ENCODE measurements at places on chromosomes 2 and 18.

DNA sequence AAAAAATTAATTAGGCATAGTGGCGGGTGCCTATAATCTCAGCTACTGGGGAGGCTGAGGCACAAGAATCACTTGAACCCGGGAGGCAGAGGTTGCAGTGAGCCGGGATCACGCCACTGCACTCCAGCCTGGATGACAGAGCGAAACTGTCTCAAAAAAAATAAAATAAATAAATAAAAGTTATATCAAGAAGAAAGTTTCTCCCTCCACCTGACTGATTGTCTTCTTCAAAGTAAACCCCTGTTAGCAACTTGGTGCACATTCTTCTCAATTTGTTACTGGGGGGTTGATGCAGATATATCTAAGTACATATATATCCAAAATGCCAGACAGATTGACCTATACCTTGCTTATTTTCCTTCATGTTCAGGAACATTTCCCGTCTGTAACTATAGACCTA is 5.2 kb upstream of the MYCN start:
- DNase-seq = no peak

DNA sequence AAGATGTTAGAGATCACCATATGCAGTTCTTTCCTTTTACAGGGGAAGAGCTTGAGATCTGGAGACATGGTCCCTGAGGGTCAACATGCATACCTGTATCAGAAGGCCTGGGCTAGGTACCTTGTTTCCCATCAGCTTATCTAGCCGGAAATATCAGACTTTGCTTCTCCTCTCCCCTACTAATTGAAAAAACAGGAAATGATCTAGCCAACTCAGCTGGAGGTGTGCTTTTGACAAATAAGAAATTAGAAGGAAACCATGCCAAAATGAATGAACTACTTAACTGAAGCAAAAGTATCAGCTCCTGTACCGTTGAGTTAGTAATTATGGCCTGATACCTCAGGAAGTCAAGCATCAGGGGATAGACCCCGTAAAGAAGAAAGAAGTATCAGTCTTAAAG is 20.4 kb downstream of the PKP4 start:
- DNase-seq = no peak

DNA sequence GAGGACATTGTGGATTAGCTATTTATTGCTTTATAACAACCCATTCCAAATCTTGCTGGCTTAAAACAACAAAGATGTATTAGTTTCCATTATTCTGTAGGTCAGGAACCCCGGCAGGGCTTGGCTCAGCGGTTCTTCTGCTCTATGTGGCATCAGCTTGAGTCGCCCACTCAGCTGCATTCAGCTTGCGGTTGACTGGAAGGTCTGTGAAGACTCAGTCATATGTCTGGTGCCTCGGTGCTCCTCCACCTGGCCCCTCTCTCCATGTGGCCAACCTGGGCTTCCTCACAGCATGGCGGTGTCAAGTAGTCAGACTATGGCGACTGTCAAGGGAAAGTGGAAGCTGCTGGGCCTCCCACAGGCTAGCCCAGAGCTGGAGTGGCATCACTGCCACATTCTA is 48.6 kb downstream of the EMILIN2 start:
- no peak for DNase-seq

DNA sequence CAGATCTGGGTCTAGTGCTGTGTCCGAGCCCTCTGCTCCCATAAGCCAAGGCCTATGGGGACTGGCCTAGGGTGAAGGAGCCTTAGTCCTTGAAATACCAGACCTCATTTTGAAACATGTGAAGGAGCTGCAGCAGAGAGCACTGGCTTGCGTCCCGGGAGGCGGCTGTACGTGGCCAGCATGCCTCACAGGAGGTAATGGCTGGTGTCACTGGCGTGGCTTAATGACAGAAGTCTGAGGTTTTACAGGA is 72.7 kb upstream of the OTOS start:
- no peak for DNase-seq

GRCh38 chr2:226994775-226995174 is 158.9 kb downstream of the RHBDD1 start:
- no peak for DNase-seq

DNA sequence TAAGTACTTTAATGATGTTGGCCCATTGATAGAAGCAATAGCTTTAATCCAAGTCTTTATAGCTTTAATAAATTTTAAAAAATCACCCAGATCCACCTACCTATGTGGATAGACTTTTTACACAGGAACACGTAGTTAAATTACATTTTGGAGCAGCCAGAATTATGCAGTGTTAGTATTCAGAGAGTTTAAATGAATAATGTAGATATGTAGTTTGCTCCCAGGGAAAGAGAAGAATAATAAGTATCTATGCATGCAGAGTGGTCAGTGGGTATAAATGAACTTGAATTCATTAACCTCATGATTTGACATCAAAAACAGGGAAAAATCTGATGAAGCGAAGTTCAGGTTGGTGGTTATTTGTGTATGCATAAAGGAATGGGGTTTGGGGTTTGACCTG is 146.3 kb downstream of the CERS6 start:
- DNase-seq = no peak

GRCh38 chr2:224023188-224023587 is 15.9 kb downstream of the SERPINE2 start:
- no peak for DNase-seq

- DNase-seq = no peak
Observed at GRCh38 chr2:219111375-219112061, 49.1 kb downstream of the NHEJ1 start.

DNA sequence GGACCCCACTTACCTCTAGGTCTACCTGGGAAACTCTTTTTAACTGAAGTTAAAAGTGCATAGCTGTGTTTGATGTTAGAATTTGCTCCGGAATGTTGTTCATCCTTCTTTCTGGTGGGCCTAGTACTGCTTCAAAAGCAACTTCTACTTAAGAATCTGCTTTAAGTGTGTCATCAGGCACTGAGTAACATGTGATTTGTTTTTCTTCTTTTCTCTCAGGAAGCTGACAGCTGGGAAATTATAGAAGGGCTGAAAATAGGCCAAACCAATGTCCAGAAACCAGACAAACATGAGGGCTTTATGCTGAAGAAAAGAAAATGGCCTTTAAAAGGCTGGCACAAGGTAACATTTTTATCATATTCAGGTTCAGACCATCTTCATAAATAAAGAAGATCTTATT is 122.9 kb downstream of the PRKRA start:
- no peak for DNase-seq

DNA sequence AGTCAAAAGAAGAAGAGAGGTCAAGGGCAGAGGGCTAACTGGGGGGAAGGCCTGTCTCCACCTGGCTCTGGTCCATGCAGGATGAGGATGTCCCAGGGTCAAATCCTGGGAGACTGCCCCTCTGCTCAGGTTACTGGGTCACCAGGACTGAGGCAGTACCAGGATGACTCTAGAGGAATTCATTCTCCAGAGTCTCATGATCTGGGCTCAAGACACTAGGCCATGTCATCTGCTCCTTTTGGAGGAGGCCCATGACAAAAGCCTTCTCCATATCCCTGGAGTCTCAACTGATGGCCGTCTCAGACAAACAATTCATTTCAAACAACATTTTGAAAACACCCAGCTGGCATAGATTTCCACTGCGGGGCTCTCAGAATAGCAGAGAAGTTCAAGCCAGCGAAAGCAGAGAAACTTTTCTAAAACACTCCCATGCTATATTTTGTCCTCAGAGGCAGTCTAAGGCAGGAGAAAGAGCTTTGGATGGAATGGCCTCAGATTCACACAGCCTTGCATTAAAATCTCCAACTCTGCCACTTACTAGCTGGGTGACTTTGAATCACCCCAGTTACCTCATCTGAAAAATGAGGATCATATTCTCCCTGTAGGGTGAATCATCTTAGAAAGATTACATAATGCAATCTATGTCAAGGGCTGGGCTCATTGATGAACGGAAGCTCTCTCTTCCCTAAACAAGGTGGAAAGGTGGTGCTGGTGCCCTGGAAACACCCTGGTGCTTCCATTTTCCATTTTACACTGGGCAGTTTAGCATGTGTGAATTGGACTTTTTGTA is 48.8 kb upstream of the LCLAT1 start:
- no peak for DNase-seq

DNA sequence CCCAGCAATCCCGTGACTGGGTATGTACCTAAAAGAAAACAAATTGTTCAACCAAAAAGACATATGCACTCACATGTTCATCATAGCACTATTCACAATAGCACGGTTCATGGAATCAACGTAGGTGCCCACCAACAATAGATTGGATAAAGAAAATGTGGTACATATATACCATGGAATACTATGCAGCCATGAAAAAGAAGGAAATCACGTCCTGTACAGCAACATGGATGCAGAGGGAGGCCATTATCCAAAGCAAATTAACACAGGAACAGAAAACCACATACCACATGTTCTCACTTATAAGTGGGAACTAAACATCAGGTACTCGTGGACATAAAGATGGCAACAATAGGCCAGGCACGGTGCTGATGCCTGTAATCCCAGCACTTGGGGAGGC is 207.9 kb upstream of the TNP1 start:
- DNase-seq = no peak

DNA sequence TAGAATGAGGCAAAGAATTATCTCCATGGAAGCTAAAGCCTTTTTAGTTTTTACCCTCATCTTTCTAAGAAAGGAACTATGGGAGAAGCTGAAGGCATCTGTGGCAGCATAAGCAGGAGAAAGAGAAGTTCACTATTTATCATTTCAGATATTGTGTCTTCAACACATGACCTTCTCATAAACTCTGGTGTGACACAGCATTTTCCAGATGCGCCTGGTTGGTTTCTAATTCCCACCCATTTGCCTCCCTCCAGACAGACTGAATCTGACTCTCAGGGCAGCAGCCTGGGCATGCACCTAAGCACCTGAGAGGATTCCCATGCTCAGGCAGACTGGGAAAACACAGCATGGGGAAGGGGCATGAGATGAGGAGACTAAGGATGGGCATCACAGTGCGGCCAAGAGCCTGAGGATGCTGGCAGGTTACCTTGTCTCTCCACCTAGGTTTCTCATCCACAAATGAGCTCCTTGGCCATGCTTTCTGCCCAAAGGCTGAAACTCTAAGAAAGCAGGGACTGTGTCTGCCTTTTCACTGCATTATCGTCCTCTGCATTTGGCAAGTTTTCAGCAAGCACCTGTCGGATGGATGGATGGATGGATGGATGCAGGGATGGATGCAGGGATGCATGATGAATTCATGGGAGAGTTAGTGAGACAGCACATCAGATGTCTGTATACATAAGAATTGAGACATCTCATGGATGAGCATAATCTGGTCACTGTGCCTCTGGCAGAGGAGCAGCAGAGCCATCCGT is 28.8 kb upstream of the SULT1C4 start:
- DNase-seq = no peak

DNA sequence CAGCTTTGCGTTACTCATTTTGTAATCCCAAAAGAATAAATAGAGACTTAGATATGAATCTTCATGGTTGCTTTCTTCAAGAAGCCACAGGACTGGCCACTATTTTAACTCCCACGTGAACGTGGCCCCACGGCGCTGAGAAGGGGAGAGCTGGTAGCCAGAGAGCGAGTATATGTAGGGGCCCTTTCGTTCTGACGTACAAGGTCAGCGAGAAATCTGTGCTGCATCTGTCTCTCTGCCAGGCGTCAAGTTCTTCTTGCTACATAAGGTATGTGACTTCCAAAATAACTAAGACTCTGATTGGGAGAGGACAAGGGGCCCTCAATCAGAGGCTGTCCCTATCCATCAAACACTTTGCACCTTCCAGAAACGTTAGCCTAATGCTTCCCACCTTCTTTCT is 149.2 kb downstream of the PLEKHA3 start:
- DNase-seq = no peak

DNA sequence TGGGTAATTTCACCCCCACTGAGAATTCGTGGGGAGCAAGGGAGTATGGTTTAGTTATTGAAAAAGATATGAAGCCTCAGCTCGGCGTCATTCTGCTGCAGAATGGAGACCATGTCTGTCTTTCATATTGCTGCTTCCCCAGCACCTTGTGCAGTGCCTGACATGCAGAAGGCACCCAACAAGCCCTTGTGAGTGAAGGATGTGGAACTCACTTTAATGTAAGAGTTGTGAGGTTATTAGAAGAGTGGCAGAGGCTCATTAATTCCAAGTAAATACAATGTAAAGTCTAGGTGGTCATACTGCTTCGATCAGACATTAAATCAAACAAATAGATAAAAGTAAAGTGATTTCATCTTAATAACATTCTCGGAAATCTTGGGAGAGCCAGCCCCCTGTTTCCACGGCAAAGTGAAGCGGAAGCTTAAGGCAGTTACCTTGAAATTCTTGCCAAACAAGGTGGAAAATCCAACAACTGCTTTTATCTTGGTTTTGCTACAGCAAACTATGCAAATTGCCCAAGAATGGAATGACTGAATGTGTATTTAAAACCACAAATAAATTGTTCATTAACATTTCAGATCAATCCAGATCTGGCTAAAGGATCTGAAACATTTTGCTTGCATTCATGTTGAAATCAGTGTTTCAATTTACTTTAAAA is 9.6 kb downstream of the CFAP221 start:
- no peak for DNase-seq

- no peak for DNase-seq
Observed at GRCh38 chr18:23963443-23964165, 51.0 kb upstream of the TTC39C start.

DNA sequence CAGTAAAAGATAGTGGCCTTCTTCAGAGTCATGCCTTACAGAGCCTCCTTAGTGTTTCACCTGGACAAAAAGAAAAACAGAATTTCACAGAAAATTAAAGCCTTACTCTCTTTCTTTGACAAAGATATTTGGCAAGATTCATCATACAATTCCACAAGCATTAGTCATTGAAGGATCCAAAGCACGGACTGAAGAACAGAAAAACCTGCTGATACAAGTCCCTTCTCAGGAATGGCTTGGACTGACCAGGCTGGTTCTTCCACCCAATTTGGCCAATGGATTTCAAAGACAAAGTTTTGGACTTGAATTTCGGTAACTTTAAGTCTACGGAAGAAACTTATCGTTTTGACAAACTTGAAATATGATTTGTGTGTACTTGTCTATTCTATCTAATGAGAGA is 39.1 kb upstream of the GALNT3 start:
- DNase-seq = no peak

GRCh38 chr2:85247610-85248009 is 80.2 kb downstream of the TGOLN2 start:
- DNase-seq = no peak

GRCh38 chr2:75098856-75099255 is 100.5 kb downstream of the TACR1 start:
- peak; percentile 27 for DNase-seq

DNA sequence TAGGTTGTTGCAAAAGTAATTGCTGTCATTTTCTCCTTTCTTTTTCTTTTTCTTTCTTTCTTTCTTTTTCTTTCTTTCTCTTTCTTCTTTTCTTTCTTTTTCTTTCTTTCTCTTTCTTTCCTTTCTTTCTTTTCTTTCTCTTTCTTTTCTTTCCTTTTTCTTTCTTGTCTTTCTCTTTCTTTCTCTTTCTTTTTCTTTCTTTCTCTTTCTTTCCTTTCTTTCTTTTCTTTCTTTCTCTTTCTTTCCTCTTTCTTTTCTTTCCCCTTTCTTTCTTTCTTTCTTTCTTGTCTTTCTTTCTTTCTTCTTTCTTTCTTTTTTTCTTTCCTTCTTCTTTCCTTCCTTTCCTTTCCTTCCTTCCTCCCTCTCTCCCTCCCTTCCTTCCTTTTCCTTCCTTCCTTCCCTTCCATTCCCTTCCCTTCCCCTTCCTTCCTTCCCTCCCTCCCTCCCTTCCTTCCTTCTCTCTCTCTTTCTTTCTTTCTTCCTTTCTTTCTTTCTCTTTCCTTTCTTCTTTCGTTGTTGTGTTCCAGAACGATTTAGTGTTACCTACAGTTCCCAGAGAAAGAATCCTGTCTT is 178.9 kb downstream of the RPIA start:
- DNase-seq = no peak
